ENCODE measurements at places on chromosomes 7 and 10.

DNA sequence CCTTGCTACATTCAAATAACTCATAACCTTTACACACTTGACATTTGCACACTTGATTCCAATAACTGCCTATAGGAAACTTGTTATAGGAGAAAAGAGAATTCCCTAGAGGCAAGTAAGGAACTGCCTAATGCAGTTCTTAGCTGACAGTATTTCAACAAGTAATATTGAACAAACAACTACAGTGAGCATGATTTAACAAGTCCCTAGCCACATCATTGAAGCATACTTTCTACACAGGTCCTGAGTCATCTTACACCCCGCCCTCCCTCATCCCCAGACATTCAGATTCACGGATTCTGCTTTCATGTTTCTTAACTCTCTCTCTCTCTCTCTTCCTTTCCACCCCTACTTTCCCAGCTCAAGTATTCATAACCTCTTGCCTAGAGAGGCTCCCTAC lies 153.5 kb downstream of the LSM5 start:
- DNase-seq = no peak

GRCh38 chr10:3169673-3170072 lies 2.9 kb downstream of the PITRM1 start:
- DNase-seq = no peak

- no peak for DNase-seq
Observed at GRCh38 chr7:90236721-90237289, 8.2 kb upstream of the CFAP69 start.

DNA sequence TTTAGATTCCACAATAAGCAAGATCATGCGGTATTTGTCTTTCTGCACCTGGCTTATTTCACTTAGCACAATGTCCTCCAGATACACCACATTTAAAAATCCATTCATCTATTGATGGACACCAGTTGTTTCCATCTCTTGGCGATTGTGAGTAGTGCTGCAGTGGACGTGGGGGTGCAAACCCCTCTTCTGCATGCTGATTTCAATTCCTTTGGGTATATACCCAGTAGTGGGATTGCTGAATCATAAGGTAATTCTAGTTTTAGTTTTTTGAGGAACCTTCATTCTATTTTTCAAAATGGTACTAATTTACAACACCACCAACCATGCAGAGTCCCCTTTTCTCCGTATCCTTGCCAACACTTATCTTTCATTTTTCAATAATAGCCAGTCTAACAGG lies 2.0 kb upstream of the ASB10 start:
- no peak for DNase-seq

DNA sequence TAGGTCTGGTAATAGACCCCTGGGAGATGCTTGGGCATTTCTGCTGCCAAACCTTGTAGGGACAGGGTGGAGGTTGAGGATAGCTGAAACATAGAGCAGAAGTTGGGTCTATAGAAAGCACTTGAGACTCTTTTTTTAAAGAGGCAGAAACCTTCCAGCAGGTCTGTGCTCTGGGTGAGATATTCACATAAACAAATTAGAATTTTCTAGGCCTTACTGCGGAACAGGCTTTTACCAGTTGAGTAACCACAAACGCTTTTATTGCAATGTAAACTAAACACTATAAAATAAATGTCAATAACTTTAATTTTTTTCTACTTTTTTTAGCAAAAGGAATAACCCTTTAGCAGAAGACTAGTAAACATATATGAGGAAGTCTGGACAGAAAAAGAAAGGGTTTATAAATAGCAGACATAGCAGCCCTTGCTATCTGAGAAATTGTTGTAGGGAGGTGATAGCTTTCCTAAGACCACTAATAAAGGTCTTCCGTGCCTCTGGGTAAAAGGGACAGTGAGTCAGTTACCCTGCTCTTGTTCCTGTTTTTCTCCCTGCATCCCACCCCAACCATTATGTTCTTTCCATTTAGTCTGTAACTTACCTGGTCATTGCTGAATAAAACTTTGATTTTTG lies 38.7 kb downstream of the CACNB2 start:
- DNase-seq = no peak

- DNase-seq = no peak
Observed at GRCh38 chr7:157903710-157904109, 566.9 kb downstream of the DNAJB6 start.

GRCh38 chr10:15197276-15197675 lies 28.8 kb upstream of the NMT2 start:
- no peak for DNase-seq

DNA sequence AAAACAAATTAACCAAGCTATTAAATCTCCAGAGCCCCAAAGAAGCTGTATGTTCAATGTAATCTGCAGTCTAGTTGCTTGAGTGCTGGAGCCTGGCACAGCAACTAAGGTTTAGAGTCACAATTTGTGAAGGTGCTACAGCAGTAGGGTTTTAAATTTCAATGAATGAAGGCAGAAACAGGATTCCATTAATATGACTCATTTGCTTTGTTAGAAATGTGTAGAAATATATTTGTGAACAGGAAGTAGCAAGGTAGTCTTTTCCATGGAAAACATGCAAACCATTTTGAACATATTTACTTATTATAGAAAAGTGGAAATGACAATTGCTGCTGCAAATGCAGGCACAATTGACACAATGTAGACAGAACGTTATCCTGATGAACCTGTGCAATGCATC lies 149.0 kb upstream of the STEAP4 start:
- DNase-seq = no peak

DNA sequence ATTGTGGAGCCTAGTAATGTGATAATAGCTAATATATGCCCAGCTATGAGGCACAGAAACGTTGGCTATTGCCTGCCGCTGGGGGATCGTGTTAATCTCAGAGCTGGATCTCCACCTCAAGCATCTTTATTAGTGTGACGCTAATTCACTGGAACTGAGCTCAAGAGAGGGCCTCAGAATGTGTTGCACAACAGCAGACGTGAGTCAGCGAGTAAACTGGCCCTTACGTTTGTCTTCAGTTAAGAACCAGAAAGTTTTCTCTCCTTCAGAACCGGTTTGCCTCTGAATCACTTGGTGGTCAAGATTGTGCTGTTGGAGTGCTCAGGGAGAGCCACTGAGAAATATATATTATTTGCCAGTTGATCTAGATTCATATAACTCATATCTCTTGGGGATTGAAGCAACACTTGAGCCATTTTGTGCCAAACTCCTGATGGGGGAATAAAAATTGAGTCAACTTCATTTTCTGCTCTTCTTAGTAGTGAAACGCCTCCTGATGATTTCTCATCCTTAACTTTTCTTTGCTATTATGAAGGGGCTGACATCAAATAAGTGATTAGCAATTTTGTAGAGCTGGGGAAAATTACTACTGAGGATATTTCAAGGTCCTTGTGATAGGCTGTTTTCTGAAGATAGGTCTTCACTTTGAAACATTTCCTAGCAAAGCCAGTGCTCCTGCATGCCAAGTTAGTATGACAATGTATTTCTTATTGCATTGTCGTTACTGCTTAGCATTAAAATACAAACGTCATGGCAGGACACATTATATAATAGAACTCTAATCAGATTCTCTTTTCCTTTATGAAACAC lies 22.3 kb downstream of the BZW2 start:
- DNase-seq = no peak

- DNase-seq = no peak
Observed at GRCh38 chr10:78774999-78775711, 293.6 kb upstream of the ZMIZ1 start.

- no peak for DNase-seq
Observed at GRCh38 chr10:110786172-110786571, 85.6 kb upstream of the PDCD4 start.

GRCh38 chr7:132051311-132051710 lies 494.9 kb upstream of the PODXL start:
- no peak for DNase-seq

- no peak for DNase-seq
Observed at GRCh38 chr7:67311901-67312300, 315.3 kb downstream of the TYW1 start.

Data from right renal cortex interstitium (tissue), 3 donors.